ENCODE measurements at places on chromosomes 3 and 15.
A peak's percentile ranks its signal among the peaks of the same experiment; 100 is the strongest.

- no peak overlapping the region for H3K27ac ChIP-seq
- no peak overlapping the region for H3K4me3 ChIP-seq
- H3K27me3 ChIP-seq: no peaks in the 10 kb centered on the region
- no peak for DNase-seq
Measured at GRCh38 chr3:74041068-74041675, 416.4 kb upstream of the PDZRN3 start.

DNA sequence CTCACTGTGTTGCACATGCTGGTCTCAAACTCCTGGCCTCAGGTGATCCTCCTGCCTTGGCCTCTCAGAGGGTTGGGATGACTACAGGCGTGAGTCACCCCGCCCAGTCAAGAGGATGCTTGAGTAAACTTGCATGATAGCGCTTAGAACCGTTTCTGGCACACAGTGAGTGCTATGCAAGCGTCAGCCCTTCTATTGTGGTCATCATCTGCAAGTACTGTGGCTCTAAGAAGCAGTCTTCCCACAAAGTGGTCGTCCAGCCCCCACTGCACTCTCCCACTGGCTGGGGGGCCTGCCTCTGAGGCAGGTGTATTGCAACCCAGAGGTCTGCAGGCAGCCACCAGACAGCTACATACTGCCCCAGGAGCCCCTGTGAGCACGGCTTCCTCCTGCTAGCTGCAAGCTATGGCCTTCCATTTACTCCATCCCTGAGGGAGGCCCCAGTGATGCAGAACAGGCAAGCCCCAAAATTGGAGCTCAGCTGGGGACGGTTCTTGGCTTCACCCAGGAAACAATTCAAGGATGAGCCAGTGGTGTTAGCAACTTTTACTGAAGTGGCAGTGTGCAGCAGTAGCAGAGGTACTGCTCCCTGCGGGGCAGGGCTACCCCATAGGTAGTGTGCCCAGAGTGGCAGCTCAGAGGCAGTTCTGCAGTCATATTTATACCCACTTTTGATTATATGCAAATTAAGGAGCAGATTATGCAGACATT, 95.4 kb downstream of the LSM3 start:
- H3K36me3 ChIP-seq: no peaks in the 10 kb centered on the region
- no peaks in the 10 kb centered on the region for H3K4me1 ChIP-seq

DNA sequence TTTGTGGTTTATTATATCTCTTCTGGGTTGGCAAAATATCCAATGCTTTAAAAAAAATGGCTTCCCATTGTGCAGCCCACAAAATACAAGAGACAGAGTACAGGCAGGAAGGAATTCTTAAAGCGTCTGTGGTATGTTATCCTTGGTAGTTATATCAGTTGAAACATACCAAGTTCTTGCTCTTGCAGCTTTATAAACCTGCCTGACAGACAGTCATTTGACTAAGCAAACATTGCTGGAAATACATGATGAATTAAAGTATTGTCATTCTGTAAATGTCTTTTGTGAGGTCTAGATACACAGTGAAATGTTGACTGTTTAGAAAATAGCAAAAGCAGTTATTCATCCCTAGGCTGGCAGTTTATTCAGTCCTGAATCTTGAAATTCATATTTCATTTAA, 44.8 kb upstream of the MAP3K13 start:
- no peaks in the 10 kb centered on the region for H3K36me3 ChIP-seq
- peak overlapping the region; percentile 18 for H3K27ac ChIP-seq
- no peak overlapping the region for H3K4me3 ChIP-seq
- DNase-seq: no peak

- H3K4me3 ChIP-seq: no peak overlapping the region
- no peaks in the 10 kb centered on the region for H3K36me3 ChIP-seq
- H3K4me1 ChIP-seq: peaks cover 27% of the 10 kb centered on the region
- H3K27me3 ChIP-seq: no peaks in the 10 kb centered on the region
- H3K27ac ChIP-seq: no peak overlapping the region
Measured at GRCh38 chr3:53140847-53141845, 10.9 kb upstream of the RFT1 start.

DNA sequence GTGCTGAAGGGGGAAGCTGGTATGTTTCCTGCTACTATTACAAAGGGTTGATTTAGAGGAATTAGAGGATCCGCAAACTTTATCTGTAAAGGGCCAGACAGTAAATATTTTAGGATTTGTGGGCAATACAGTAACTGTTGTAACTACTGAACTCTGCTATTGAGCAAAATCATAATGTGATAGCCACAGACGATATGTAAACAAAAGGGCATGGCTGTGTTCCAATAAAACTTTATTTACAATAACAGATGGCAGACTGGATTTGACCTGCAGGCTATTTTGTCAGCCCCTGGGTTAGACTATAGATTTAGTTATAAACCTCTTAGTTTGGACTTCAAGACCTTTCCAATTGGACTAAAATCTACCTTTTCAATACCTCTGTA, 27.8 kb upstream of the KCNMB2 start:
- no peak for DNase-seq
- no peak overlapping the region for H3K4me3 ChIP-seq
- H3K27ac ChIP-seq: peak overlapping the region; percentile 75
- H3K36me3 ChIP-seq: no peaks in the 10 kb centered on the region
- H3K4me1 ChIP-seq: peaks cover 45% of the 10 kb centered on the region
- no peaks in the 10 kb centered on the region for H3K27me3 ChIP-seq

- no peak for DNase-seq
- H3K27ac ChIP-seq: no peak overlapping the region
- H3K27me3 ChIP-seq: no peaks in the 10 kb centered on the region
- H3K4me3 ChIP-seq: no peak overlapping the region
Measured at GRCh38 chr3:168889666-168890065, 773.8 kb downstream of the MECOM start.

DNA sequence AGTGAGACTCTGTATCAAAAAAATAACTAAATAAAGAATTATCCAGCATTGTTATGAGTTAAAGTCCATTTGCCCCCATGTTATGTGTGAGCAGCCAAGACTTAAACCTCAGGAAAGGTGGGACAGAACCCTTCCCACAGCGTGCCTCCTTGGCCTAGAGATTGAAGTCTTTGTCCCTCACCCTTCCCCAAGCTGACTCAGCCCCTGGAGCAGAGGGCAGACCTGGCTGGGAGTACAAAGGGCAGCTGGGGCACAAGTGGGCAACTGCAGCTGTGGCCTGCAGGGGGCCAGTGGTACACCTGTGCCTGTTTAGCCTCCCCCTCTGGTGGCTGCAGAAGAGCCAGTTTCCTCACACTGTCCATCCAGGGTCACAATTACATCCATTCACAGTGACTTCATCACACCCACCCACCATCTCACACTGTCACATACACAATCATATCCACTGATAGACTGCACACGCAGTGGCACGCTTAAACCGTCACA, 940 bp upstream of the ACY1 start:
- no peaks in the 10 kb centered on the region for H3K36me3 ChIP-seq
- peak overlapping the region; percentile 79 for H3K27ac ChIP-seq
- H3K27me3 ChIP-seq: no peaks in the 10 kb centered on the region
- DNase-seq: peak; percentile 65
- no peak overlapping the region for H3K4me3 ChIP-seq

- peaks cover 43% of the 10 kb centered on the region for H3K4me1 ChIP-seq
- no peak for DNase-seq
- no peak overlapping the region for H3K4me3 ChIP-seq
- no peaks in the 10 kb centered on the region for H3K27me3 ChIP-seq
Measured at GRCh38 chr3:138943724-138944653, 2.9 kb downstream of the FOXL2 start.

- DNase-seq: peak; percentile 10
- H3K4me1 ChIP-seq: no peaks in the 10 kb centered on the region
- no peaks in the 10 kb centered on the region for H3K36me3 ChIP-seq
- no peak overlapping the region for H3K27ac ChIP-seq
- no peaks in the 10 kb centered on the region for H3K27me3 ChIP-seq
Measured at GRCh38 chr3:165404357-165405027, 208.3 kb upstream of the SLITRK3 start.

- H3K4me1 ChIP-seq: no peaks in the 10 kb centered on the region
- H3K27ac ChIP-seq: no peak overlapping the region
- DNase-seq: no peak
- H3K27me3 ChIP-seq: no peaks in the 10 kb centered on the region
- no peak overlapping the region for H3K4me3 ChIP-seq
- no peaks in the 10 kb centered on the region for H3K36me3 ChIP-seq
Measured at GRCh38 chr3:9855594-9855993, 11.8 kb upstream of the RPUSD3 start.

GRCh38 chr15:40081691-40082194, 26.9 kb downstream of the BMF start:
- no peaks in the 10 kb centered on the region for H3K27me3 ChIP-seq
- peaks cover 27% of the 10 kb centered on the region for H3K4me1 ChIP-seq
- H3K36me3 ChIP-seq: no peaks in the 10 kb centered on the region
- no peak overlapping the region for H3K27ac ChIP-seq
- no peak overlapping the region for H3K4me3 ChIP-seq
